RPMI8226 (cell line): ENCODE measurements at places on chromosomes 2 and 18.

DNA sequence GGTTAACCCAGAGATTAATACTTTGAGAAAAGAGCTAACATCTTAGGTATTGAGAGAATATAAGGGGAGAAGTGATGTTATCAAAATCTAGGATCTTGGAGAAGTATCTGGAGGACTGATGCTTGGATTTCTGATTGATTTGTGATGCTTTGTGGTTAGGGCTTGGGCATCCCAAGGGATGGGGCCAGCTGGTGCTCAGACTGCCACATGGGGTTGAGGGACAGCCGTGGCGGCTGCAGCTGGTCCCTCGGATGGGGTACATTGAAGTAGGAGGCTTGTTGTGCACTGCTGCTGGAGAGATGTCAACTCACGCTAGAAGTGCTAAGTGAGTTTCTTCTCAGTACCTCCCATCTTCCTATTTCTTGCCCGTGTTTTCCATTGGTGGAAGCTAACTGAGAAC lies 22.4 kb downstream of the HRH4 start:
- no peak for DNase-seq

DNA sequence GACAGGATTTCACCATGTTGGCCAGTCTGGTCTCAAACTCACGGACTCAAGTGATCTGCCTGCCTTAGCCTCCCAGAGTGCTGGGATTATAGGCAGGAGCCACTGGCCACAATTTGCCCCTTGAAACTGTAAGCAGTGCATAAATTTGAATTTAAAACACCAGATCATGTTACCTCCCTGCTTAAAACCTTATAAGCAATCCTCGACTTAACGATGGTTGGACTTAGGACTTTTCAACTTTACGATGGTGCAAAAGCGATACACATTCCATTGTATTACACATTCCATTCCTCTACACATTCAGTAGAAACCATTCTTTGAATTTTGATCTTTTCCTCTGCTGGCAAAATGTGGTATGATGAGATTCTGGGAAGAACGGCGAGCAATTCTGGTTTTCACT lies 23.2 kb upstream of the EFR3B start:
- no peak for DNase-seq

DNA sequence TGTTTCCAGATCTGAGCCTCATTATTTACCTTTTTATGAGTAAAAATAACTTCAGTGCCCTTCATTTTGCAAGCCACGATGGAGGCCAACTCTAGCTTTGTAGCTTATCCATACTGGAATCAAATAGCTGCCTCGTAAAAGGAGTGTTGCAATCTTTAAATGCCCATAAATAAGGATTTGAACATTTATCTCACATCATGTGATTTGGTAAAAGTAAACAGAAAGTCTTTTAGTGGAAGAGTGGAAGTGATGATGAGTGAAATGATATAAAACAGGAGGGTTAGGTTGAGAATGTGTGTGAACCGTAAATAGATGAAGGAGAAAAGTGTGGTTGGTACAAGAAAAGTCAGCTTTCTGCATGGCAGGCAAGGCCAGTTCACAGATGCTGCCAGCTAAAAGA lies 348.9 kb downstream of the OSR1 start:
- no peak for DNase-seq

- peak; percentile 91 for DNase-seq
Measured at GRCh38 chr2:74020702-74021406, 36.1 kb downstream of the TET3 start.

- DNase-seq, result no peak
Measured at GRCh38 chr2:62303788-62304187, 107.9 kb downstream of the B3GNT2 start.

DNA sequence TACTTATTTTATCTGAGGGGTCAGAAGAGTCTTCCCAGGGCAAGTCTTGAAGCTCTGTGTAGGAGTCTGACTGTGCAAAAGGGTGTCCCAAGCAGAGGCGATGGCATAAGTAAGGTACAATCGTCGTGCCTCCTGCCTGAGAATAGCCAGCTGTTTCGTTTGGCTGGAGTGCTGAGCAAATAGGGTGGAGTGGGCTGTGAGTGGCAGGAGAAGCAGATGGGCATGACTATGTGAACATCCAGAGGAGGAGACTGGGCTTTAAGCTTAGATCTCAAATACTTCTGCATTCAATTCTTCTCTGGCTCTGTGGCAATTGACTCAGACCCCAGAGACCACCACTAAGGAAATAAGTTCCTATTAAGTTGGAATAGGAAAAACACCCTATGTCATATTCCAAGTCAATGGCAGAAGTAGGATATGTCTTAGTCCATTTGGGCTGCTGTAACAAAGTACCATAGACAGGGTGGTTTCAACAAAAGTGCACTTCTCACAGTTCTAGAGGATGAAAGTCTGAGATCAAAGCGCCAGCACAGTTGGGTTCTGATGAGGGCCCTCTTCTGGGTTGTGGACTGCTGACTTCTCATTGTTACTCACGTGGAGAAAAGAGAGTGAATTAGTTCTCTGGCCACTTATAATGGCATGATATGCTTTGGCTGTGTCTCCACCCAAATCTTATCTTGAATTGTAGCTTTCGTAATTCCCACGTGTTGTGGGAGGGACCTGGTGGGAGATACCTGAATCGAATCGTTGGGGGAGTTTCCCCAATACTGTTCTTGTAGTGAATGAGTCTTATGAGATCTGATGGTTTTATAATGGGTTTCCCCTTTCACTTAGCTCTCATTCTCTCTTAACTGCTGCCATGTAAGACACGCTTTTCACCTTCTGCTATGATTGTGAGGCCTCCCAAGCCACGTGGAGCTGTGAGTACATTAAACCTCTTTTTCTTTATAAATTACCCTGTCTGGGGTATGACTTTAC lies 120.2 kb downstream of the LPIN1 start:
- no peak for DNase-seq

GRCh38 chr2:122368576-122369243 lies 613.3 kb downstream of the TSN start:
- no peak for DNase-seq

DNA sequence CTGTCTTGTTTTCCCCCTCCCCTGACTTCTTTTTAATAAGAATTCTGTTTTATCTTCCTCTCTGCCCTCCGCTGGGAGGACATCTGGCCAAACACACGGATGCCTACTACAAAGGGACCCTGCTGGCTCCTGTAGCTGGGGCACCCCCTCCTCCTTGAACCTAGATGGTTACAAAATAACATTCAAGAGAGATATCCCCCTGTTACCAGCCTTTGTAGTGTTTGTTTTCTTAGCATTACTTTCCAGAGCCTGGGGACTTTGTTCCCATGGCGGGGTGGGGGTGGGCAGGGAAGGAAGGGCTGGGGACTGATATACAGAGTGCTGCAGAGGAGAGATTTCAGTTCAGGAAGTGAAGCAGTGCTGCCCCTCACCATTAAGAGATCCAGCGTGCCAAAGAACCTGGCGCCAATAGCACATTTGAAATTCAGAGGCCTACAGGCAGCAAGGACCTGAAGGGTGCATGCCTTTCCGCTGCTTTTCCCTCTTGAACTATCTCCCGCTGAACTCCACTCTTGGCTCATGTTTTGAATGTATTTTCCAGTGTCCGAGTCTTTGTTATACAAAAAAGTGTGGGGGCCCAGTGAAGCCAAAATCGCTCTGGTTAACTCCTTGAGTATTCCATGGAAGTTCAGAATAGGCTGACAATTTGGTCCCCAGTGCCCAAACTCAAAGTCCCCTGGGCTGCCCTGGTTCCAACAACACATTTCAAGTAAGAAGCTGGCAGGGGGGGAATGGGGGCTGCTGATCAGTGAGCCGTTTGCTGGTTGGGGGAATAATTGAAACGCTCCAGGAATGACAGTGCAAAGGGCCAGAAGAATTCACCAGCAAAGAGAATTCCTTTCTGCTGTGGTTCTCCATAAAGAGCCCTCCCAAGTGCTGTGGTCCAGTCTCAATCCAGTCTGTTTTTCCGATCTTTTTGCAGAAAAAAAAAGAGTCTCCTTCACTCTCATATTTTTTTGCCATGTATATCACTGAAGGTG lies 94.8 kb upstream of the THOC1 start:
- no peak for DNase-seq

GRCh38 chr2:84874381-84875212 lies 6.3 kb downstream of the TRABD2A start:
- no peak for DNase-seq

DNA sequence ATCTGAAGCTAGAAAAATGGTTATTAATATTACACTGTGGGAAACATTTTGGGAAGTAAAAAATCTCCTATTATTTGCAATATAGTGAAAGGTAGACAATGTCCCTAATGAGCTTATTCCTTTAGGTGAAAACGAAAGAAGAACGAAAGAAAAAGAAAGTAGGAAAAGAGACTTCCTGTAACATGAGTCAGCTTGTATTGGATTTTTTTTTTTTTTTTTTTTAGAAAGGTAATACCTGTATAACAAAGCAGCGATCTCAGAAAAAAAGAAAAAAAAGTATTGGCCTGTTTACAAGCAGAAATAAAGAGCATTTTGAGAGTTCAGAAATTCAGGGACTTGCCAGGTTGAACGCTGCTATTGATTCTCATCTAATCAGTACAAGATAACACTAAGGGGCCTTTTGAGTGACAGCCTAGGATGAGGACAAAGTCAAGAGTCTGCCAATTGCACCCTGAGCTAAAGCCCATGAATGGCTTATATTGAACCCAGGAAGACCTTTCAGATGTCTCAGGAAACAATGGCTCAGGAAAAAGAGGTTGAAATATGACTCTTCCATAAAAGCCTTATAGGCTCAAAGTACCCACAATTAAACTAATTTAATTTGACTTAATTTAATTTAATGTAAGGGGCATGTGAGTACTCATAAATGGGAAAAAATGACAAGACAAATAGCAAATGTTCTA lies 615.6 kb upstream of the CDH2 start:
- DNase-seq, result no peak

DNA sequence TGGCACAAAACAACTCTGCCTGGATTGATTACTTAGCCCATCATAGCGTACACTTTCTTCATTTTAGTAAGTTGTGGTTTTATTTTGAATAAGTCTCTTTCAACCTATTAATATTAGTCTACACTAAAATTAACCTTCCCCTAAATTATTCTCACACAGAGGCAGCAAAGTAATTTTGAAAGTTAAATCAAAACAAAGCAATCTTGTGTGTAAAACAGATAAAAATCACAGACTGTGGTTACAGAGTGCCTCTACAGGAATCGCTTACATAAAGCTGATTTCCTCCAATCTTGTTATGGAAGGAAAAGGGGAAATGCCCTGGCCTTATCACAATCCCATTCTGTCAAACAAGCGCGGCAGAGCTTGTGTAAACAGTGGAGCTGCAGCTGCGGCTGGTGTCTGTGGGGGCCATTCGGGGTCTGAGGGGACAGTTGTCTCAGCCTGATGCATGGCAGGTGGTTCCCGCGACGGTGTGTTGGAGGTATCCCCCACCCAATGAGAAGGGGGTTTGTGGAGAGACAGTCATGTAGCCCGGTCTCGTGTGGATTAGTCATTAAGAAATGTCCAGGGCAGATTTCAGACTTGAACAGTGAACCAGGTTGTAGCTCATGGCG lies 42.1 kb downstream of the BCL2L11 start:
- DNase-seq, result no peak

- no peak for DNase-seq
Measured at GRCh38 chr2:95272299-95272751, 1.9 kb upstream of the PROM2 start.

DNA sequence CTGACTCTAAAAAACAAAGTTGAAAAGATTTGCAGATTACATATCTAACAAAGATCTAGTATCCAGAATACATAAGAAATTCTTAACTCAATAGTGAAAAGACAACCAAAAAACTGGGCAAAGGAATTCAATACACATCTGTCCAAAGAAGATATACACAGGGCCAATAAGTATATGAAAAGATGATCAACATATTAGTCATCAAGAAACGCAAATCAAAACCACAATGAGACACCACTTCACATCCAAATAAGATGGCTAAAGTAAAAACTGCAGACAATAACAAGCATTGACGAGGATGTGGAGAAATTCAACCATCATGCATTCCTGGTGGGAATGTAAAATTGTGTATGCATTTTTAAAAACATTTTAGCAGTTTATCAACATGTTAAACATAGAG lies 256.0 kb downstream of the EIPR1 start:
- DNase-seq, result no peak

GRCh38 chr2:184041077-184041476 lies 557.3 kb upstream of the ZNF804A start:
- DNase-seq, result no peak

- no peak for DNase-seq
Measured at GRCh38 chr2:10321622-10322021, 18.9 kb downstream of the HPCAL1 start.
